Activated T-cell treated with anti-CD3 and anti-CD28 coated beads for 4 hours (primary cell): ENCODE measurements at places on chromosomes 5 and 9.
A peak's percentile ranks its signal among the peaks of the same experiment; 100 is the strongest.

DNA sequence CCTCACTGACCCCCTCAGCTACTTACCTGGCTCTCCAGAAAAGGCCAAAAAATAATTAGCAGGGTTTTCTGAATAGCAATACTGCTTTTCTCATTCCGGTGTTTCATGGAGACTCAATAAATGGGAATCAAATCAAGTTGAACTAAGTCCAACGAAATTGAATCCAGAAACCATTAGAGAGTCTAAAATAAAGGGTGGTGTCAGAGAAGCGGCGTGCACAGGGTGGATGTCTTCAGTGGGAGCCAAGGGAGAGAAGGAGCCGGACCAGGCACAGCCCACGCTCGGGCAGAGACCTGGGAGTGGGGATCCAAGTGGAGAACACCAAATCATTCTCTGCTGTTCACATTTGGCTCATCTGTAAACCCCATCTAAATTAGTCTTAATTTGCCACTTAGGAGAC is 40.2 kb upstream of the WWC1 start:
- no peak for DNase-seq

- DNase-seq, result no peak
Measured at GRCh38 chr5:82719368-82719767, 357.8 kb downstream of the TMEM167A start.

DNA sequence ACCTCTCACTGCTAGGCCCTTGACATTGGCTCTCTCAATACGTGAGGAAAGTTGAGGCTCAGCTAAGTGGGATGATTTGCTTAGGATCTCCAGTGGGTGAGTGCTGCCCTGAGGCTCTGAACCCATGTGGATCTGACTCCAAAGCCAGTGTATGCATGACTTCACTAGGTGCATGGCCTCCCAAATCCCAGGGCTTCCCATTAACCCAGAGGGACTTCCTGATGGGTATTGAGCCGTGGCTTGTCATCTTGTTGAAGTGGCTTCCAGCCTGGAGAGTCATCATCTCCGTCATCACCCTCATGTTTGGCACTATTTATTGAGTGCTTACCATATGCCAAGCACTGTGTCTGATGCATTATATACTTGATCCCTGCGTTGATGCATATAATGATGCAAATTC is 37.3 kb upstream of the TEX48 start:
- no peak for DNase-seq

- no peak for DNase-seq
Measured at GRCh38 chr5:122915717-122916461, 70.5 kb downstream of the SNX24 start.

DNA sequence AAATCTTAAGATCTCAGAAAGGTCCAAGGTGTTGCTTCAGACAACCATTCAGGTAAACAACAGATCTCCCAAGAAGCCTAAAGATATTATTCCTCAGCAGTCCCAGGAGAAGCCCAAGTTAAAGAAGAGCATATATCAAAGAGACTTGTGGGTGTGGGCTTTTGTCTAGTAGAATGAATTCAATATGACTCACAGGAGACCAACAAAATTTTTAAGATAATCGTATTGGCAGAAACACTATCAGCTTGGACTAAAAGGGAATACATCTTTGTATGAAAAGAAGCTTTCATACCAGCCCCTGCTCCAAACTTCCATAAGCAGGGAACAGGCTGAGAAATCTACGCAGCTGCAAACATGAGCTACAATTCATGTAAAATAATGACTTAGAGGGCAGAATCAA is 10.2 kb downstream of the CTNNAL1 start:
- DNase-seq, result no peak

DNA sequence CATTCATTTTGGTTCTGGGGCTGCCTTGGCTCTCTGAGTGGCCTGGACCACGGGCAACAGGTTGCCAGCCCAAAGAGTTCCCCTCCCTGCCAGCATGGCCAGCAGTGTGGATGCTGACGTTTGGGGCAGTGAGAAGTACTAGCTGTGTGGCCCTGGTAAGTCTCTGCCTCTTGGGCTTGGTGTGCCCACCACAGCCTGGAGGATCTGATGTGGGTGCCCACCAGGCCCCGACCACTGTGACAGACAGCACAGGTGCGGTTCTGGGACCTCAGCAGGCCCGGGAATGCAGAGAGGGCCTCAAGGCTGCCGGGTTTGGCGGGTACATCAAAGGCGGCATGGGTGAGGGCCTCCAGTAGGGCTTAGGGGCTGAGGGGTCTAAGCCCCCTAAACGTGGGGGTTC is 33.6 kb upstream of the PITX1 start:
- no peak for DNase-seq

- no peak for DNase-seq
Measured at GRCh38 chr5:75405296-75405695, 68.3 kb downstream of the HMGCR start.

GRCh38 chr5:149674686-149675085 is 55.4 kb upstream of the PPARGC1B start:
- no peak for DNase-seq

GRCh38 chr9:35453786-35454185 is 36.1 kb upstream of the RUSC2 start:
- no peak for DNase-seq

GRCh38 chr5:122858451-122858850 is 13.0 kb downstream of the SNX24 start:
- DNase-seq, result no peak

DNA sequence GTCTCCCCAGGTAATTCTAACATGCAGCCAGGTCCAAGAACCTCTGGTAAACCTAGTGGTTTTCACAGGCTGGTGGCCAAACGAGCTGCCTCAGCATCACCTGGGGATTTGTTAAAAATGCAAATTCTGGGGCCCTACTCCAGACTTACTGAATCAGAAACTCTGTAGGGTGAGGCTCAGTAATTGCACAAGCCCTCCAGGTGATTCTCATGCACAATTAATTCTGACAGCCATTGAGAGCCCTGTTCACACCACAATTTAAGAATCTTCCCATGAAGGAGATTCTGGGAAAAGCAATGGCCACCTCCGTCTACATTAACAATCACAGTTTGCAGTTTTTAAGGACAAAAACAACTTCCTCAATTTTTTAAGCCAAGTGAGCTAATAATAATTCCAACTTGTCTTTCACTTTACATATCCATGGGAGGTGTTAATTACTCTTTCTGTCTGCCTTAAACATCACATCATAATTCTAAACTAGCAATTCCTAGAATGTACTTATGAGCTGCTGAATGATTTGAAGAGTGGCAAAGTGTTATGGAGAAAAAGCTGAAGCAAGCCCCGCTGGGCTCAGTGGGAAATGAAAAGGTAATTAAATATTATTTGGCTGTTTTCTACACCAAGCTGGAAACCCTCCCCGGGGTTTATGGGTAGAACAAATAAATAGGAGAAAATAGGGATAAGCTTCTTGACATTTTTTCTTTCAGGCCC is 70.0 kb downstream of the GLDC start:
- no peak for DNase-seq

GRCh38 chr9:107886826-107887225 is 397.3 kb upstream of the KLF4 start:
- no peak for DNase-seq

GRCh38 chr9:116002624-116003023 is 151.0 kb upstream of the PAPPA start:
- no peak for DNase-seq

DNA sequence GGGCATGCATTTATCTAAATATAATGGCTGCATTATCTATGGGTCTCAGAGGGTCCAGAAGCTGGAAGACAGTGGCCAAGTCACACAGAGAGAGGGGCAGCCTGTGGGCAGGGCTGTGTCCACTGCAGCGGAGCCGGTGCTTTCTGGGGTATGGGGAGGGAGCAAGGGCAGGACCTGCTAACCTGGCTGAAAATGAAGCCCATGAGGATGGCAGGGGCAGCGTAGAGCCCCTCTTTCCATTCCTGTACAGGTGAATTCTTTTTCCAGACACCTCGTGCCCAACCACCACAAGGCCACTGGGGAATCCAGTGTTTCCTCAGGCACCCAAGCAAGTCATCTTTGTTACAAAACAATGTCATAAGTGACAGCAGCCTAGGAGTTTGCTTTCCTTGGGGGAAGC is 305.9 kb upstream of the IRX4 start:
- DNase-seq, result no peak

DNA sequence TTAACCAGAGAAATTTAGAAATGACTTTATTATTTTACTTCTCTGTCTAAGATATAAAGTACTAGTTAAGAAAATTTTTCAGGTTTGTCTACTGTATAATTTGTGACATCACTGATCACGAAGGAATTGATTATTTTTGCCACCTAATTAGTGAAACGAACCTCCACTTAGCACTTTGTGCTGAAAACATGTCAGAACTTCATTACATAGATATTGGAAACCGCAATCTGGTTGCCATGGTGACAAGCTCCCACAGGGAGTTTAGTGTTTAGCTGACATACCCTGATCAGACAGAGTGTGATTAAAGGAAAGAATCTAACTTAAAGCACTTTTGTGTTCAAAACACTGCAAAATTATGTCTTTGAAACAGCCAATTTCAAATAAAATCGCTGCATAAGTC is 668.4 kb upstream of the CCNG1 start:
- DNase-seq, result no peak

DNA sequence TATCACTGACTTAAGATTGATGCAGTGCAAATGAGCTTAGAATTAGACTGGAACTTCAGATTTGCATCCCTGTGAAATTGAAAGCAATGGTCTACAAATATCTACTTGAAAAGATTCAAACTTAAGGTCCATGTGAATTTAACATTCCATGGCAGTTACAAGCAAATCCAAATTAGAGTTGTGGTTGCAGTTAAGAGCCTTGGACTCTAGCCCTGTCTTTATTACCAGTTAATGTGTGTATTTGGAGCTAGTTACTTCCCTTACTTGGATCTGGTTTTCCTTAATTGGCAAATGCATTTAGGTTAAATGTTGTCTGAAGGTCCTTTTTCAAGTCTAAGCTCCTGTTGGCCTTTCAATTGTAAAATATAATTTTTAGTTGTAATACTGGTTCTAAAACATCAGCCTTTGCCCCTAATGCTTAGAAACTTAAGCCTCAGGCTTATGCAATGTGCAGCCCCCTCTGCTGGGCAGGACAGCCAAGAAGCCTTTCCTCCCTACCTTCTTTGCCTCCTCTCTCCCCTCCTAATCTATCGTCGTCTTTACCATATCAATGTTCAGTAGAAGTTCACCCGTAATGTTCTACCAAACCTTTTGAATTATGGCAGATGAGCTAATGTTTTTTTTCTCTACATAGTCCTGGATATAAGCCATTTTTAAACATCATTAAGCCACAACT is 59.5 kb downstream of the ERMP1 start:
- no peak for DNase-seq

- no peak for DNase-seq
Measured at GRCh38 chr5:116455061-116455460, 119.6 kb downstream of the SEMA6A start.

GRCh38 chr9:92232190-92232589 is 61.3 kb downstream of the IARS1 start:
- no peak for DNase-seq

- DNase-seq, result no peak
Measured at GRCh38 chr9:114763220-114763619, 42.6 kb downstream of the TNFSF15 start.

- DNase-seq, result no peak
Measured at GRCh38 chr5:179798144-179798770, 4.5 kb downstream of the LTC4S start.

DNA sequence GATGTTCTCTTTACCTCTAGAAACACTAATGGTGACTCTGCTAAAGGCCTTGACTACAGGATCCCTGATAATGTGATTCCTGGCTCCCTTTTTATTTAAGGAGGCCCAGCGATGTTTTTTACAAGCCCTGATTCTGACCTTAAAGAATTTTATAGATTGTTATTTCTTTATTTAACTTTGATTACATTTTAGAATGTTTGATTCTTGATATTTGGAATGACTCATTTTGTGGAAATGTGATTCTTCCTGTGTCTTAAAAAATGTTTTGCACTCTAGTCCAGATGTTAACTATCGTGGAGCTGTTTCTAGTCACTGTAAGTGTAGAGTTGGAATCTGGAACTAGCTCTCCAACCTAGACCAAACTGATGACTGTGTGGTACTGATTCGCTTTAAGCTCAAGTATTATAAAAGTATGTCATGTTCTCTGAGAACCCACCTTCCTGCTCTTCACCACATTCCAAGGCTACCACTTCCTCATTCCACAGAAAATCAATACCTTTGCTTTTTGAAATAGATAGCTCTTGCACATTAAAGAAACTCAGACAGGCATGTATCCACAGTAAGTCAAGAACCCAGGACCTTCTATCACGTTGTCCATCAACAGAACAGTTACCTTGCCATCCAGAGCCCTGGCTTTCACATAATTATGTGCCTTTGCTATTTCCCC is 65.2 kb downstream of the JMY start:
- no peak for DNase-seq

DNA sequence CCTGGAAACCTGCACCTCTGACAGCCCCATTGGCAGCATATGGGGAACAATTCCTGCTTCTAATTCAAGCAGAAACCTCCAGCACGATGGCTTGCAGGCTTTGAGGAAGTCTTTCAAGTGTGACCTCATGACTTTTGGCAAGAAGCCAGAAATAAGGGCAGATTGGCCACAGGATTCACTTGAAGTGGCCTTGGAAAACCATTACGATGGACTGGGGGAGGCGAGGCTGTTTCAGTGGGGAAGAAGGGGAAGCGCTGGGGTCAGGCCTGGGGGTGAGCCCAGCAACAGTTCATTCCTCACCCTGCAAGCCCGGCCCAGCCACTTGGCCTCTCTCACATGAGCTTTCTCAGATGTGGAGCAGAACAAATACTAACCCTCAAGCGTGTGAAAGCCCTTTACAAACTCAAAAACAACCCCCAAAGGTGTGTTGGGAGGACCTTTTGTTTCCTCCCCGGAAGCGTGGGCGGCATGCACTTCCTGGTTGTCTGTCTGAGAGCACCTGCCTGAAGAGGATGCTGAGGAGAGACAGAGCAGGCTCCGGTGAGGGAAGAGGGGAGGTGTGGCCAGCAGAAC is 26.9 kb upstream of the EEIG1 start:
- DNase-seq, result peak; percentile 86

GRCh38 chr9:1938135-1938534 is 77.0 kb upstream of the SMARCA2 start:
- no peak for DNase-seq

DNA sequence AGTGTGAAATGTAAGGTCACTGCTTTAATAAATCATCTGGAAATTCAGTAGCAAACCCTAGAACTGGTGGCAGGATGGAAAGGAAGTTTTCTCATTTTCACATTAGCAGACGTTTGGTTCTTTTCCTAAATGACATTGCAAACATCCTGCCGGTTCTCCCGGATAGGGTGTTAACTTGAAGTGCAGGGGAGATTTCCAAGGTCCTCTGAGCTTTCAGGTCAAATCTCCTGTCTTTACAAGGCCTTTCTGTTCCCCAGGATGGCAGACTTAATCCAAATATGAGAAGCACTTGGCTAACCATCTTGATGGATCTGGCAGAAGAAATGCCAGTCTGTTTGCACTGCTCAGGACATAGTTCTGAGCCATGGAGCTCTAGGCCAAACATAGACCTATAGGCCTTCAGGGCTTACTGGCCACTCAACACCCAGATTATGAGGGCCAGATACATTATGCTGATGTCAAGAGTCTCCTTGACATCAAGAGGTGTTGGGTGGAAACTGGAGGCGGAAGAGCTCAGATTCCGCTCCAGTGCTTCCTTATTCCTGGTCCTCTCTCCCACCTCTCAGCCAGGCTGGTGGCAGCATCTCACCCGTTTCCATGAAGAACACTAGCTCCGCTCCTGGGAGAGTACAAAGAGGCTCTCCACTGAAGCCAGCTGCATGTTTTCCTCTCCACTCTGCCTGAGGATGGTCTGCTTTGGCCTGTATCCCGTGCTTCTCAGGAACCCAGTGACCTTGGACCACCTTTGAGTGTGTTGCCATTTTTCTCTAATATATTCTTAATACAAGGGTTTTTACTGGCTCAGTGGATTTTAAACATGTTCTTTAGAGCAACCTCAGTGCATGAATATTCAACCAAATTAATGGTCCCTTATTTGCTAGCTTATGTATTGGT is 61.0 kb downstream of the RALGPS1 start:
- DNase-seq, result no peak

GRCh38 chr5:179624841-179625271 is 1.4 kb upstream of the HNRNPH1 start:
- DNase-seq, result no peak
